ENCODE measurements at places on chromosomes 6 and 20.
A peak's percentile ranks its signal among the peaks of the same experiment; 100 is the strongest.

GRCh38 chr6:48281217-48281616, 170.2 kb upstream of the PTCHD4 start:
- DNase-seq = no peak

- no peak for DNase-seq
These were observed 101.9 kb downstream of the GPR63 start for GRCh38 chr6:96735332-96735731.

- DNase-seq = no peak
These were observed 421.7 kb downstream of the C6orf118 start for GRCh38 chr6:164887660-164888059.

- peak; percentile 89 for DNase-seq
These were observed 119.4 kb upstream of the GJE1 start for GRCh38 chr6:142013287-142013686.

DNA sequence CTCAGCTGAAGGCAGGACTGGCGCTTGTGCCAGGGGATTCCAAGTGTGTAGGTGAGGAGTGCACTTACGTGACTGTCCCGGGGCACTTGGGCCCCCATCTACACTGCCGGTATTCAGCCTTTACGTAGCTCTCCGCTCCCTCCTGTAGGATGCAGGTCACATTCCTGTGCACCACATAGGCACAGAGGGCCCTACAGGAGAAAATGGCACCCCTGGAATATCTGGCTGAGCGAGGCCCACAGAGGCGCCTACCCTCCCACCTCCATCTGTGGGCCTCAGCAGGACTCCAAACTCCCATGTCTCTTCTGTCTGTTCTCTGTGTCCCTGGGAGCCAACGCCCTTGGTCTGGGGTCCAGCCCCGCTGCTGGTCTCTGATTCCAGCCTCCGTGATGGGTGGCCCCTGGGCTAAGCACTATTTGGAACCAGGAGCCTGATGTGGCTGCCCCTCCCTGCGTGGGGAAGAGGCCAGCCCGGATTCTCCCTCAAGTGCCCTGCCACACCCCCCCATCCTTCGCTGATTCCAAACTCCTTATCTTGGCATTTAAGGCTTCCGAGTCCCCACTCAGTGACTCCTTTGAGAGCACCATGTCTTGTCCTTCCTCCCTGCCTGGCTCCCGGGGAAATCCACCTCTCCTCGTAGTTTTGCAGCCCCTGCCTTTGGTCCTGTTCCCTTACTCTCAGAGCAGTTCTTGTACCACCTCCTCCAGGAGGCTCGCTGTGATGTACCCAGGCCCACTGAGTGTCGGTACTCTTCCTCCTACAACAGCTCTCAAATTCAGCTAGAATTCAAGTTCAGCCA, 1.5 kb downstream of the EMILIN3 start:
- DNase-seq = no peak

GRCh38 chr6:132054525-132054924, 103.4 kb upstream of the CCN2 start:
- DNase-seq = no peak

- DNase-seq = no peak
These were observed 44.1 kb downstream of the SCP2D1 start for GRCh38 chr20:18857640-18858039.

GRCh38 chr20:33984182-33984719, 9.5 kb upstream of the RALY start:
- no peak for DNase-seq

- peak; percentile 80 for DNase-seq
These were observed 171.3 kb downstream of the TMEM242 start for GRCh38 chr6:157151989-157152388.

DNA sequence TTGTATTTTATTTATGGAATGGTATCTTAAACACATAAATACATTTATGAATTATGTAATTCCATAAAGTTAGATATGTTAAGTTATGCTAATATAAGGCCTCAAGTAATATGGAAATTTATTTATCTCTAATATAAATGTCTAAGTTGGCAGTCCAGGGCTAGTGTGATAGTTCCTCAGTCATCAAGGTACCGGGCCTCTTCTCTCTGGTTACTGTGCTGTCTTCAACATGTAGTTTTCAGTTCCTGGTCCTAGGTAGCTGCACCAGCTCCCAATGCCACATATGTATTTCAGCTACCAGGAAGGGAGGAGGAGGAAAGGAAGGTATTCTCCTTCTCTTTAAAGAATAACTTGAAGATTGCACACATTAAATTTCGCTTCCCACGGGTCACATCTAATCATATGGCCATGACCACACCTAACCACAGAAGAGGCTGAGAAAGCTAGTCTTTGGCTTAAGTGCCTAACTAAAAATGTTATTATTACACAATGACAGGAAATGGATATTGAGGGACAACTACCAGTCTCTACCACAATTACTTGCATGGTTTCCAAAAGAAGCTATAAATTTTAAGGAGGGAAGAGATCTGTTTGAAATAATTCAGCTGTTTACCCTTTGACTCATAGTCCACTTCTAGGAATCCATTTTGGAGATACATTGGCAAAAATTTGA, 68.6 kb downstream of the BCKDHB start:
- peak; percentile 63 for DNase-seq

- DNase-seq = peak; percentile 96
These were observed 11.5 kb upstream of the SNHG17 start for GRCh38 chr20:38446441-38447209.

DNA sequence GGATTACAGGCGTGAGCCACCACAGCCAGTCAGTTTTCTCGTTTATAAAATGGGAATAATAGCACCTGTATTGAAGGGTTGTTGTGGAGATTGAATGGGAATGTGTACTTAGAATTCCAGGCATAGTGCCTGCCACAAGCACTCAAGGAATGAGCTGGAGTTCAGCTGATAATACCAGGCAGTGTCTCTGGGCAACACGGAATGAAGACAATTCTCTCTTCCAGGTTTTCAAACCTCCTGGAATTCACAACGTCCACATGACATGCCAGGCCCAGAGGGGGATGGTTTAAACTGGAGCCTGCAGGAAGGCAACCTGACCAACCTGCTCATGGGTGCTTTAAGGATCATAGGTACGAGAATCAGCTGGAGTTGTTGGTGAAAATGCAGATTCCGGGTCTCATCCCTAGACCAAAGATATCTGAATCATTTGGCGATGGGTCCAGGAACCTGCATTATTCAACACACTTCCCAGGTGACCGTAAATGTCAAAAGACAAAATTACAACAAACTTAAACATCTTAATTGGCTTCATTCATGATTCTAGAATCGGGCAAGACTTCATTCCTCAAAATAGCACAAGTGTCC, 1.9 kb upstream of the PTPN1 start:
- no peak for DNase-seq

DNA sequence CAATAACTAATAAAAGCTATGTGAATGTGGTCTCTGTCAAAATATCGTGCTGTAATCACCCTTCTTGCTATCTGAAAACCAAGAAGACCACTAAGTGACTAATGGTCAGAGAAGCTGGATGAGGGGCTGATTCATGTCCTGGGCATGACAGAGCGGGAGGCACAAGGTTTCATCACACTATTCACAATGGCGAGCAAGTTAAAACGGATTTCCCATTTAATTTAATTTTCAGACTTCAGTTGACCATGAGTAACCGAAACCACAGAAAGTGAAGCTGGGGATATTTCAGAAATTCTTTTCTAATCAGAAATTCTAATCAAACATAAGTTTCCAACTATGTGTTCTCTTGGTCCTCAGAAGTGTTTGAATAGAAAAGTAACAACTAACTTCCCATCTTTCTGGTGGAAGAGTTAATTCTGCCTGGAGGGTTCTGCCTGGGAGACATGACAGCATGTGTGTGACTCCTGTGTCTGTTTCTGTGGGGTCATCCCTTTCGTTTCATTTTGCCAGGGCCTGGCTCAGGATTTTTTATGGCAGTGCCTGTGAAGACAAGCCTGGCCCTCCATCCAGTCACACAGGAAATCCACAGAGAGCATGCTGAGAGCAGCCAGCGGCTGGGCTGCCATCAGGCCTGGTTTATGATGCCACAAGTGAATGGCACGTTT, 98.9 kb downstream of the FAM120B start:
- DNase-seq = peak; percentile 94

DNA sequence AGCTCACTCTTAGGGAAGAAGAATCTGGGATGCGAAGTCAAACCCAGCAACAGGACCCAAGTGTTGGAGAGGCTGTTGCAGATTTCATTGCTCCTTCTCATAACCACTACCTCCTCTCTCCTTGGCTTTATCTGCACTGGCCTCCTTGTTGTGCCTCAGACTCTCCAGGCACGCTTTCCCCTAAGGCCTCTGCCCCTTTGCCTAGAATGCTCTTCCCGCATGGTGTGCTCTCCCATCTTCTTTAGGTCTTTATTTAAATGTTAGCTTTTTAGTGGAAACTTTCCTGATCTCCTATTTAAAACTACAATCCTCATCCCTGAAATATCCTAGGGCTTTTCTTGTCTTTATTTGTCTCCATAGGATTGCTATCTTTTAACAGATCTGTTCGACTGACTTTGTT, 94.9 kb upstream of the TMEM30A start:
- no peak for DNase-seq

GRCh38 chr20:44324343-44324742, 12.5 kb upstream of the R3HDML start:
- no peak for DNase-seq

DNA sequence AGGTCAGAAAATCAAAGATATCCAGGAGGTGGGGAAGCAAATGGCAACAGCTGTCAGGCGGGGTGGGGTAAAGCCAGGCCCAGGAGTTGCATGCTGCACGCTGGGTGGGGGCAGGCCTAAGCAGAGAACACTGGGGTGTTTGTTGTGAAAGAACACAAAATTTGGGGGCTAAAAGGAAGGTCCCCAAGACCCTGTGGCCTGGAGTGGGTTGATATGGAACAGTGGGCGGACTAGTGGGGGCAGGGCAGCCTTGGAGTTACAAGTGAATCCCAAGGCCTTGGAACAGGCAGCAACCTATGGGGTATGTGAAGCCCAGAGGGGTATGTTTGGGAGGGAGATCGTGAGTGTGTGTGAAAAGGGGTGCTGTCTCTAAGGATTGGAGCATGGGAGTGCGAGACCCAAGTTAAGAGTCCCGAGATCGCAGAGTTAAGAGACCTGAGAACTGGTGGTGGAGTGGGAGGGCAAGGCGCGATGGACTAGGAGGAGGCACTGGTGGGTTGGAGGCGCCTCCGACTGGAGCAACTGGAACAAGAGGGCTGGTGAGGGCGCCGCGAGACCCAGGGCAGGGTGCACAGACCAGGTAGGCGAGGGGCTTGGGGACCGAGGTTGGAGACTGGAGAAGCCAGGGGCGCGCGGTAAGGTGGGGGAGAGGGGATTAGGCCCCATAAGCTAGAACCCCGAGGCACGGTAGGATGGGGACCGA, 658 bp downstream of the CUL7 start:
- peak; percentile 30 for DNase-seq

- DNase-seq = no peak
These were observed 971 bp downstream of the RBCK1 start for GRCh38 chr20:408843-409696.

DNA sequence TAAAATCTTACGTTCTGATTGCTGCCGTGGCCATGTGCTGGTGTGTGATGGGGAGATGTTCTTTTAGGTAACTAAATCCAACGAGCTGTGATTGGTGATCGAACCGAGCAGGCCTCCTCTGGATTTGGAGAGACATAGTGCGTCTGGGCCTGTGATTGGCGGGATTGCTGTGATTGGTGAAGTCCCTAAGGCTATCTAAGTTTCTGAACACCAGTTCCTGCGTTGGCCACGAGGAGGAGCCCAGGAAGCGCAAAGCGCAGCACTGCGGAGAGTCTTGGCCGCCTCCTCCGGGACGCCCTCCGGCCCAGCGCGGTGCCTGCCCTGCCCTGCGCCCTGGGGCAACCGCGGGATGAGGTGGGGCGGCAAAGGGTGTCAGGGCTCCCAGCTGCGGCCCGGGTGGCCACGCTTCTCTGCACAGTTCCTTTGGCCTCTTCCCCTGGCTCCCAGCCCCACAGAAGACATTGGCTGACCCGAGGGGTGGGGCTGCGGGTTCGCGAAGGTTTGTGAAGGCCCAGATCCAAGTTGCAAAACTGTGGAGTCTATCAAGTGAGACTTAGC, 33.0 kb downstream of the HNF4A start:
- DNase-seq = peak; percentile 75

DNA sequence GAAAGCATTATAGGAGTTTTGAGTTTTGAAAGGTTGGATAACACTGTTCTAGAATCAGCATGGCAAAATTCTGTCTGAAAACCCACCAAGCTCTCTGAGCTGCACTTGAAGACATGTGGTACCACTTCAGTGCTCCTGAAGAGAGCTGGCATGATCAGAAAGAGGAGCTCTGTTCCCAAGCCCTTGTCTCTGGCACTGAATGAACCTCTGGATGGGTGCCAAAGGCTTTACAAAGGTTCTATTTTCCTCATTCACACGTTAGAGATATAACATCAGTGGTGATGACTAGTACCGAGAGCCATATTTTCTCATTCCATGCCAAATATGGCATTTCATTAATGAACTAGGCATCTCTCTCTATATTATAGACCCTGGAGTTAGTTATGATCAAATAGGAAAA, 301.8 kb upstream of the ID4 start:
- no peak for DNase-seq

DNA sequence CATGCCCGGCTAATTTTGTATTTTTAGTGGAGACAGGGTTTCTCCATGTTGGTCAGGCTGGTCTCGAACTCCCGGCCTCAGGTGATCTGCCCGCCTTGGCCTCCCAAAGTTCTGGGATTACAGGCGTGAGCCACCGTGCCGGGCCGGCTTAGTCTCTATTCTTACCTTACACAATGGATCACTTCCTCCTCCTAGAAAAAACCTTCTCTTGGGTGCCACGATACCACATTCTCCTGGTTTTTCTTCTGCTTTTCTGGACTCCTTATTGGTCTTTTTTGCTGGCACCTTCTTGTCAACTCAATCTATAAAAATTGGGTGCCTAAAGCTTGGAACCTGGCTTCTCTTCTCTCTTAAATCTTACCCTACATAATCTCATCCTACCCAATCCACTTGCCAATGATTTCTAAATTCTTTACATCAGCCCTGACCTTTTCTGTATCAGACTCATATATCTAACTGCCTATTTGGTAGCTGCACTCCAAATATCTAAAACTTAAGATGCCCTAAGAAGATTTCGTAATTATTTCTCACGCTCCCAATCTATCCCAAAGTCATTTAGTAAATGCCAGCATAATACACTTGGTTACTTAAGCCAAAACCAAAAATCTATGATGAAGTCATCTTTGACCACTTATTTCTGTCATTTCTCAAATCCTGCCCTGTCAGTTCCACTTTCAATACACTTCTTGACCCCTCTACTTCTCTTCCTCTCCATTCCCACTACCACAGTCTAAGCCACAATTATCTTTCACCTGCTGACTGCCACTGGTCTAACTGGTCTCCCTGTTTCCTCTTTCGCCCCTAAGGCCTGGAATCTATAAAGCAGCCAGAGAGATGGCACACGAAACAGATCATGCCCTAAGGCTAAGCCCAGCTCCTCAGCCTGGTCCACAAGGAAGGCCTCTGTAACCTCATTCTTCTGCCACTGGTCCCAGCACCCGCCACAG, 43.2 kb downstream of the ELMO2 start:
- no peak for DNase-seq

GRCh38 chr6:26592649-26593048, 4.1 kb upstream of the ABT1 start:
- peak; percentile 49 for DNase-seq

GRCh38 chr20:63572788-63573646, 1.0 kb downstream of the HELZ2 start:
- no peak for DNase-seq
